Stimulated activated CD4-positive, alpha-beta T cell treated with anti-CD3 and anti-CD28 coated beads, Interleukin-15, amount 100 ng/mL, for 24 hours (primary cell): ENCODE measurements at places on chromosomes 5 and 9.

GRCh38 chr5:42680046-42680445, 76.6 kb upstream of the CCDC152 start:
- DNase-seq, result no peak

DNA sequence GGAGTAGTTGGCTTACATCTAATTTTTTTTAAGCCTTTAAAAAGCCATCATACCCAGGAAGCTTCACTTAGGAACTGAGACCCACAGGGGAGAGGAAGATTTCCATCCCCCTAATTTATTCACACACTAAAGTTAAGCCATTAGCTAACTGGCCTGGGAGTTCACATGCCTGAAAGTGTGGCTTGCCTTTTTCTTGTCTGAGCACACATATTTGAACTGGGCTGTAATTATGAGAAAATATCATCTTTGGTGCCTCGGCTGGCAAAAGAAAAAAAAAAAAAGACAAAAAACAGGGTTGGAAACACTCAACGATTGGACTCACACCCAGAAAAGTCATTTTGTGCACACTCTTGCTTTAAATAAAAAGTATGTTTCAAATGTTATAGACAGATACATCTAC, 847.3 kb downstream of the MAT2B start:
- DNase-seq, result no peak

GRCh38 chr5:90558344-90559192, at the start of gene ADGRV1:
Gene ADGRV1, plus strand, starts transcription at chr5:90558797. Its CDS starts 99 bp downstream, at chr5:90558896.
- DNase-seq, result peak; percentile 23

DNA sequence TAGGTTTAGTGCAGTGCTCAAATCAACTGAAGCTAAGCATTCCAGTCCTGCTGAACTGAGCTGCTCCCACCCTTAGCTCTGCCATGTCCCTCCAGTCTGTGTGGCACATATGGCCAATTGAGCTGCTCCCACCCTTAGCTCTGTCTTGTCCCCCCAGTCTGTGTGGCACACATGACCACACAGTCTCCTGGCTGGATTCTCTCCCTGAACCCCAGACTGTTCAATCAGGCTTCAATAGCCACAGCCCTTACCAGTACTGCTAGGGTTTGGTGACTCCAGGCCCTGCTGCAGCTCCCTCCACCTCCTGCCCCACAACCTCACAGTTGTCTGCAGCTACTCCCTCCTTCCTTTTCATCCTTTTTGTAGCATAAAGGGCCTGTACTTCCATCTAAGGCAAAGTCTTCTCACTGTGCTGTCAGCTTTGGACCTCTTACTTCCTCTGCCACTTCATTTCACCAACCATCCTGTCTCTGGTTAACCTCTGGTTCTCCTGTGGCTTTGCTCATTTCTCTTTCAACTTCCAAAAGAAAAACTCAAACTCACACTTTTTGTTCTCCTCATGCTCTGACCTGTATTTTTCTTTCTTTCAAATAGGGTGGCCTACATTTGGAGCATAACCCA, 50.8 kb downstream of the ADAMTS12 start:
- no peak for DNase-seq

GRCh38 chr9:91604451-91605179, 181.0 kb upstream of the NFIL3 start:
- DNase-seq, result no peak

DNA sequence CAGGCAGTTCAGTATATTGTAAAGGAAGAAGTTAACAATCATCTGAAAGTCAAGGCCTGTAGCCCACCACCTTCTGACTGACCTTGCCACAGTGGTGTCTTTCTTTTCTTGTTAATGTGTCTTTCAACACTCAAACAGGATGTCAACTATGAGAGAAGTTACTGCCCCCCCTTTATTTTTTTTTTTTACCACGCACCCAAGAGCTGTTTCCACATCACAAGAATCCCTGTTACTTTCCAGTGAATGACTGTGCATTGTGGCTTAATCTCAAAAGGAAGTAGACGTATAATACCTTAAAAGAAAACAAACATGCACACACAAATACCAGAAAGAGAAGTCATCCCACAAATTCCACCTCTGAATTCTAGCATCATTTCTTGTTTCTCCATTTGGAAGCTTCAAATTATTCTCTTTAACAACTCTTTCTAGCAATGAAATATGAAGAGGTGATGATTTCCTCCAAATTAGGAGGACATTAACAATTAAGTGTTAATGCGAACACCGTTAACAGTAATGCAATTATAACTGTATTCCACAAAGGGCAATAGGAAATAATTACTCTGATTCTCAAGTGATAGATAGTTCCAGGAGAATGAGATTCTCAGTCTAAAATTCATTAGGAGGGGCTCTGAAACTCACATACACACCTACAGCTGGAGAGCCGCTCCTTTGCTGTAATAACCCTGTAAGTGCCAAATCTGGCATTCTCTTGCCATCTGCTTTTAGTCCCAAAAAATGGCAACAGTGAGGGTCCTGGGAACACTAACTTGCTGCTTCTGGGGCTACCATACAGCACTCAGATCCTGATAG, 201.0 kb downstream of the EFNA5 start:
- no peak for DNase-seq

DNA sequence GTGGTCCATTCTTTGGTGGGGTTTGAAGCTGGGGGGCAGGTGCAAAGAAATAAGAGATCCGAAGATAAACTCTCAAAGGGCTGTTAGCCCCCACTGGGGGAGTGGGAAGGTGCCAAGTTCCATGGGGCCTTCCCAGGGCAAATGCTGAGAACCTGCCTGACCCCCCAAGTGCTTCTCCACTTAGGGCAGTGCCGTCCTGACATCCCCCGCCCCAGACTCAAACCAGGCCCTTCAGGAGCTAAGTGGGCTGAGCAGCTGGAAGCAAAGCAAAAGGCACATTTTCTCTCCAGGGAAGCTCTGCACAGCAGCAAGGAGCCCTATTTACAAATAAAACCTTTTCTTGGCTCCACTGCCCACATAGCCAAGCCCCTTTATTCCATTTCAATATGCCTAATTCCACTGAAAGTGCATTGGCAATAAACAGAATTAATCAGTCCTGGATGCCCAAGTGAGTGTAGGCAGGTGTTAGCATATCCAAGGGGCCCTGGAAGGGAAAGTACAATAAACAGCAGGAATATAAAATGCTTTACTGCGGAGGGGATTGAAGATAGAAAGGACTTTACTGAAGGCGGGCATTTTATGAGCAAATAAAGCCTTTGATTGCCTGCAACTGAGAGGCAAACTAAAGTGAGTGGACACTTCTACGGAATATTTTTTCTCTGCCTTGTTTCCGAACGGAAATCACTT, 44.6 kb downstream of the WHRN start:
- DNase-seq, result no peak

DNA sequence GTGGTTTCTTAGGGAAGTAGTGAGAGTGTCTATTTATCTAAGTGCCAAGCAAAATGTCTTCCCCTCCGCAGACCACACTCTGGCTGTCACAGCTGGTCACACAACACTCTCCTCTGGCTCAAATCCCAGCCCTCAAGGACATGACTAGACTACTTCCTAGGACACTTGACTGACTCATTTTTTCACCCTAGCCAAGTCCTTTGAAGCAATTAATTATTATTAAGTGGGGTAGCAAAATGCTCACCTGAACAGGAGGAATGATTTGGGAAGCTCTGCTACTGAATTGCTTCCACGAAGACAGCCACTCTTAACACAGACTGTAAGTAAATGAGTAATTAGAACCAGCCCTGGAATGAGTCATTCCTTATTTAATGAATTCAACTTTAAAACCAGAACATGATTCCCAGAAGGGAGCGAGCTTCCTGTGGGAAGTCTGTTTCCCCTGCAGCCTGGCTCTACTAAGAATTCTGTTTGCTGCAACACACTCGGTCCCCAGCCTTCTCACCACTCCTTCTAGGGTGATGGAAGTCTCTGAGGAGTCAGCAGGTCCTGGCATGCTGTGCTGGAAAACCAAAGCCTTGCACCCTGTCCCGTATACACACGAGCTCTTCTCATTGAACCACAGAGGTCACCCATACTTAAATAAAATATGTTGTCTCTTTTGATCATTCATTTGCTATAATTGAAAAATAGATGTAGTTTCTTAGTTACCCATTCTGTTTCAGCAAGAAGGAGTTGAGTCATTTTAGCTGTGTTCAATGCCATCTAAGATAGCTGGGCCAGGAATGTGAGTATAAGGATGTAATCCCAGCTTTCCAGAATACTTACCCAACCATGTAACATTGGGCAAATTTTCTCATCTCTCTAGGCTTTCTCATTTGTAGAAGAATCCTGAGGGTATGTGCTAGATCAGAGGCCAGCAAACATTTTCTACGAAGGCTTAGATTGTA, 218.6 kb upstream of the RASEF start:
- DNase-seq, result no peak

DNA sequence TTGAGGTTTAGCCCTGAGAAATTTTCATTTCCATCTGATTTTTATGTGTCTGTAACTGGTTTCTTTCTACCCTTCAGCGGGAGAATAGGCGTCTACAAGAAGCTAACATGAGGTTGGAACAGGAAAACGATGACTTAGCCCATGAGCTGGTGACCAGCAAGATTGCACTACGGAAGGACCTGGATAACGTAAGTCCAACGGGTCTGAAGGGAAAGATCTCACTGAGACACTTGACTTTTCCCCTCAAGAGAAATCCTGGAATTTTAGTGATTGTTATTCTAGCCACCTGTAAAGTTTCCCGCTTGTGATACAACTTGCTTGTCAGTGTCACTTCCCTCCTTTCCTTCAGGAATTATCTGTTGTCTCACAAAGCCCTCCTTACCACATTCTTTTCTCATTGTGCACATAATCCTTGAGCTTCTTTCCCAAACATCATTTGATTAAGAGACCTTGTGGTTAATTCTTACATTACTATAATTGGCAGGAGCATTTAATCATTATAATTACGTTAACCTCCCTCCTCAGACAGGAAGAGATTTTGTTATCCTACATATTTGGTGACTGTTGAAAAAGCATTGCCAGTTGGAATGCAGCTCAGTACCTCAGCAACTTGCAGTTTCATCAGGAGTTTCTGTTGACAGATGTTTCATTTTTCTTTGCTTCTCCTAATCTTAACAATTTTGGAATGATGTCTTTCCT, 56.9 kb downstream of the GPR21 start:
- DNase-seq, result no peak

GRCh38 chr5:159478950-159479349, 148.7 kb upstream of the IL12B start:
- no peak for DNase-seq

GRCh38 chr9:122307925-122308324, 43.2 kb downstream of the MRRF start:
- no peak for DNase-seq

DNA sequence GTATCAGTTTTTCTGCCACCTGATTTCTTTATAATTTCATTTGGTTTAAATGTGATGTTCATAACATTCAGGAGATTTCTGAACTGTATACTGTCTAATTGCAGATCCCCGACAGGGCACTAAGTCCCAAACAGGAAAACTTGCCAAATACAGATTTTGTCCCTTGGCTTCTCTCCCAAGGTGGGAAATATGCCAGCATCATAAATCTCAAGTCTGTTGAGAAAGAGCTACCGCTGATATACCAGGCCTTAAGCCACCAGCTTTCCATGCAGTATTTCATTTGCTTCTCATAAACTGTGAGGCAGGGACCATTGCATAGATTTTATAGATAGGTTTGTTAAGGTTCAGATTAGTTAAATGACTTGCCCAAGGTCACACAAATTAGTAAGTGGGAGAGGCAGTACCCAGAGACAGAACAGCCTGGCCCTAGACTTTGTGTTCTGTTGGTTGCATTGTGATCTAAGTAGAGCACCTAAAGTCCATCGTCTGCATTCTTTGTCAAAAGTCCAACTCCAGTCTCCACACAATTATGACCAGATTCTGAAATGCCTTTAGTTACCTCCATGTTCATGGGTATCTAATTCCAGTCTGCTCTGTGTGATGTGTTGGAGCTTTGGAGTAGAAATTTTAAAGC, 16.2 kb downstream of the GPR21 start:
- no peak for DNase-seq

DNA sequence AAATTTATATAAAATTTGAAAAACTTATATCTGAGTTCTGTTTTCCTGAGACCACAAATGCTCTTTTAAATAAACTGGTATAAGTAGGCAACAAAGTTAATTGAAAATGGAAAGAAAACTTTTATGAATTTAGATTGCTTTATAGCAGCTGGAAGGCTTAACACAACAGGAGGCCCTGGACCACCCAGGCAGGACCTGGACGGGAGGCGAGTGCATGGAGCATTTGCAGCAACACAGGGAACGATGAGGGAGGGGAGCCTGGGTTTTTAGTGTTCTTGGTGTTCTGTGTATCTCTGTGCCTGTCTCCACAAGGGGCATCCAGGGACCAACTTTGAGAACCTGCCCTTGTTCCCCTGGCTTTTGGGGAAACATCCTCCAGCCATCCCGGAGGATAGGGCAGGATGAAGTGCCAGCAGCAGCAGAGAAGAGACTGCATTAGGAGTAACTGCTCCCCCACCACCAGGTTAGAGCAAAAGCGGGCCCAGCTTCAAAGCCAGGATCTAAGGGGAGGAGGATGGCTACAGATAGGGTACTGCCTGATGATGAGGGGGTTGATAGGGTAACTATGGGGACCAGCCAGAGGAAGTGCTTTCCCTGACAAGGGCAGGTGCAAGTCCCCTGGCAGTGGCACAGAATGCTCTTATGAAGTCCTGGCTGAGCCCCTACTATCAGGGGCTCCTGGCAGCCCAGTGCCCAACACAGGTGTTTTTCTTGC, 6.7 kb upstream of the SPATA31E1 start:
- no peak for DNase-seq

- DNase-seq, result no peak
Measured at GRCh38 chr9:4174546-4175175, 125.2 kb downstream of the GLIS3 start.

DNA sequence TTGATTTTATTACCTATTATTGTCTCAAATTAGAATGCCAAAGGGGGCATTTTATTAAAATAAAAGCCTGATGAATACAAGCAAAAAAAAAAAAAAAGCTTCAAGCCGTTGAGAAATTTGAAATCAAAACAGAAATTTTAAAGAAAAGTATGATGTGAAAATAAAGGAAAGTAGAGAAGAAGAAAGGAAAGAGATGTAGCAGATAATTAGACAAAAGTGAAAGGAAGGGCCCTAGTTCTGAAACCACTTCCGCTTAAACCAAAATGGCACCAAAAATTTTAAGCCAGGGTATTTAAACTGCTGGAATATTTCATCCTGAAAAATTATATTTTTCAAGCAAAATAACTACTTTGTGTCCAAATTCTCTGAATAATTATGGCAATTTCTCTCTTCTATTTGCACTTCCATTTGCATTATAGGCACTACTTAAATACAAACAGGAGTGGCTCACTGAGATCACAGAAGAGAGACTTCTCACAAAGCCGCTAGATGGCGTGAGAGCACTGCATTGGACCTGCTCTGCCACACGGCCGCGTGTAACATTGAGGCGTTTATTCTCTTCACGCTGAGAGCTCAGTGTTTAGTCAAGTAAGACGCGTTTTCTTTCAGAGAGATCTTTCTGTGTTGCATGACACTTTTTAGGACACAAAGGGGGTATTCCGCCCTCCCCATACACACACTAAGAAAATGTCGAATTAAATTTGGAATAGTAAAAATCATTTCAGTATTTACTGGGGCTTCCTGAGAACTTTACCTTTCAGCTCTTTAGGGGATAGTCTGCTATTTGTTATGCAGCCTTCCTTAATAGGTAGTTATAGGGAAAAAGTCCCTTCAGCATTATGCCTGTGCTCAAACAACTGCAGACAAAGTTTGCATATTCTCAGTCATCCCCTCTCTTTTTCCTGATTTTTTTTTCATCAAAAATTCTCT, 368.4 kb upstream of the CCNH start:
- DNase-seq, result peak; percentile 80

GRCh38 chr5:125581311-125581710, 834.9 kb upstream of the ZNF608 start:
- DNase-seq, result no peak

GRCh38 chr5:151078490-151079262, 2.2 kb downstream of the TNIP1 start:
- DNase-seq, result peak; percentile 86

GRCh38 chr9:76634356-76635054, 129.7 kb upstream of the PCA3 start:
- no peak for DNase-seq
